Activated CD8-positive, alpha-beta memory T cell treated with anti-CD3 and anti-CD28 coated beads for 48 hours (primary cell): ENCODE measurements at places on chromosomes 1 and 21.

DNA sequence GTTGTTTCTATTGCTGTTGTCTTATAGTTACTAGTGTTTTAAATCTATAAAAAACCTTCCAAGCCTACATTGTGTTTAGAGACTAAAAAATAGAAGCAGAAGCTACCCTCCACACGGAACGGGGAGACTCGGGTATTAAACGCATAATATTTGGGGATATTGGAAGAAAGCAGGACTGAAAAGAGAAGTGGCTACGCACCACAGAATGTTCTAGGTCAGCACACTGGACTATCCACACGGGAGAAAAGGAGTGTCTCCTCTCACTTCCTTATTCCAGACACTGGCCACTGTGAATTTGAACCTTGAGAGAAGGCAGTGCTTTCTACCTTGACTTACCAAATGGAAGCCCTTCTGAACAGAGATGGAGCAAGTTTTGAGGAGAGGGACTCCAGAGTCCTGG is 1.0 kb upstream of the OR10J4 start:
- no peak for DNase-seq

GRCh38 chr1:89721351-89721750 is 88.4 kb downstream of the LRRC8C start:
- no peak for DNase-seq

DNA sequence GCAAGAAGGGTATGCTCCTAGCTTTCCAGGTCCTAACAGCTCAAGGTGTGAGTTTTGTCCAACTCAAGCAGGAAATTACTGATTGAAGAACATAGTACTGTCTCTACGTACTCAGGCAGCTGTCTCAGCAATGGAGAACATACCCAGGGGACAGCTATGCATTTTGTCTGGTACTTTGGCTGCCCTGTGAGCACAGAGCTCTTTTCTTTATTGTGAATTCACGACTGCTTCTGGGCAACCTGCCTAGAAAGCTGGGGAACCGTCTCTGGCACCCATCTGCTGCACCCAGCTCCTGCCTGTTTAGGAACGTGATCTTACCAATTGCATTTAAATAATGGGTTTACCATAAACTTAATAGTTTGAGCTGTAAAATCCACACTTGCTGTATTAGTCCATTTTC is 258.1 kb downstream of the HHAT start:
- no peak for DNase-seq

- no peak for DNase-seq
Observed at GRCh38 chr1:106975944-106976343, 80.5 kb upstream of the PRMT6 start.

DNA sequence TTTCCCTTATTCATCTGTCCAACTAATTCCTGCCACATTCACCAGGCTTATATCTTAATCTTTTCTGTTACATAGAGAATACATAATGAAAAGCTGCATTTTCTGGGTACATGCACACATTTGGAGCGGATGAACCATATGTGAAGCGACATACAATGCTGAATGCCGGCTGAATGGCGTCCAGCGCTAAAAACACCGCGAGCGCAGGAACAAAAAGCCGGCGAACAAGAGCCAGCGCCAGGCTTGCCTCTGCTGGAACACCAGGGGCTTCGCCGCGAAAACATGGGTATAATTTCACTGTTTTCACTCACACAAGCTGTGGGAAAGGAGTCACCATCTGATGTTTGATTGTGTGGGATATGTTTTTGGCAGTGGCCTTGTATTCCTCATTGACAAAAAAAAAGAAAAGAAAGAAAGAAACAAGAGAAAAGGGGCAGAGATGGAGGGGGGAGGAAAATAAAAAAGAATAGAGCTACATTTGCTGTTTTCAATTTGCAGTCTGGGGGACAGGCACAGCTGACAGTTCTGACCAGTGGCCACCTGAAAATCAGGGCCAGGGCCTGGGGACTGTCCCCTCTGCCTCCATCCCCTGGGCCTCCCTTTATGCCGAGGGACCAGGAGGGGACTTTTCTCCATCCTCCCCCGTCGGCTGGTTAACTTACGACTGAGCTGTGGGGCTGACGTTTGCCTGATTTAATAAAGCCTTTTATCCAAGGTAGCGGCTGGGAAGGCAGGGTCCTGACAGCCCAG is 70.2 kb upstream of the OLIG2 start:
- DNase-seq: no peak

GRCh38 chr1:200971955-200972711 is 51.4 kb downstream of the KIF21B start:
- no peak for DNase-seq

DNA sequence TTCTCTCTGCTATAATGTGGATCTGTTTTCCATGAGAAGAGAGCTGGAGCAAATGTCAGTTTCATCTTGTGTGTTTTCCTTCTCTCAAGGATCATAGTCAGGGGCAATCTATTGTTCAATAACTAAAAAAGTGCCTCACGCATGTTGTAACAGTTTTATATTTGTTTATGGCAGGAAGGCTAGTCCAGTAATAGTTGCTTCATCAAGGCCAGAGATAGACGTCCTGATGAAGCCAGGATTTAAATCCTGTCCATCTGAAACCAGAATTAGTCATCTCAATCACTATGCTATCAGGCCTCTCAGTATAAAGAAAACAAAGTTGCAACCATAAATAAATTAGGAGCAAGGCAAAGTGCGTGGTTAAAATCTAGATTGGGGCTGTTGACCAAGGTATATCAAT is 30.2 kb upstream of the DUSP10 start:
- no peak for DNase-seq

DNA sequence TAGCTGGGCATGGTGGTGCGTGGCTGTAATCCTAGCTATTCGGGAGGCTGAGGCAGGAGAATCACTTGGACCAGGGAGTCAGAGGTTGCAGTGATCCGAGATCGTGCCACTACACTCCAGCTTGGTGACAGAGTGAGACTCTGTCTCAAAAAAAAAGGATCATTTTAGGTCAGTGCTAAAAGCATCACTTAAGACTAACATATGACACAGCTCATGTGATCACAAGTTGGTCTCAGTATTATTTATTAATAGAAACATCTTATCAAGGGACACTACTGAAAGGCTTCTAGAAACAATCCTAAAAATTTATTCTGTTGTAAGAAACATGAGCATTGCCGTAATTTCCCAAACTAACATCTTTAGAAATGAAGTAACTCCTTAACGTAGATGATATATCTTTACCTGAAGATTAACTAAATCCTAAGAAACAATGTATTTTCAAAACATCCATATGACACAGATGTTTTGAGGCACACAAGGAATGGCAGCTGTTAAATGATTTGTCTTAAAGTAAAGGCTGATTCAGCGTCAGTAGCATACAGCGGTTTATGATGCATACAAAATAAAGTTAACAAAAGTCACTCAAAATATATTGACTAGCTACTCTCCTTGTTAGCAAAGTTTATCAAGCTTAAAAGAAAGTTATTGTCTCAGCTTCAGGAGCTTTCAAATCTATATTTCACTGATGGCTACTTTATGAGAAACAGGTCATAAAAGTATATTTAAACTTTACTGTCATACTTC is 2.6 kb downstream of the NIBAN1 start:
- no peak for DNase-seq

DNA sequence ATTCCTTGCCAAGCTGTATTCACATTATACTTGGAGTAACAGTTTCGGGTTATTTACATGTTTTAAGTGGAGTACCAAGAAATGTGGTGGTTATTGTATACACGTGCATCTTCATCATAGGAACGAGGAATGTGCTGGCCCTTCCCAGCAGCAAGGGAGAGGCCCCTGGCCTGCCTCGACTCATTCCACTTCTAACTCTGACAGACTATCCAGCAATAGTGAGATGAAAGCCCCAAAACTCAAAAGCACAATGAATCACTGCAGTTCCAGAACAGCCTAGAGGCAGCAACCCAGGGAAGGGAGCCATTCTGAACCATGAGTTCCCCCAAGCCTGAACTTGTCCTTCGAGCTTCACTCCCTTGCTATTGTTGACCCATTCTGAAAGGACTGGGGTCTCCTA is 23.1 kb downstream of the FAM89A start:
- DNase-seq: no peak

- DNase-seq: no peak
Observed at GRCh38 chr1:201877877-201878401, 10.8 kb upstream of the SHISA4 start.

DNA sequence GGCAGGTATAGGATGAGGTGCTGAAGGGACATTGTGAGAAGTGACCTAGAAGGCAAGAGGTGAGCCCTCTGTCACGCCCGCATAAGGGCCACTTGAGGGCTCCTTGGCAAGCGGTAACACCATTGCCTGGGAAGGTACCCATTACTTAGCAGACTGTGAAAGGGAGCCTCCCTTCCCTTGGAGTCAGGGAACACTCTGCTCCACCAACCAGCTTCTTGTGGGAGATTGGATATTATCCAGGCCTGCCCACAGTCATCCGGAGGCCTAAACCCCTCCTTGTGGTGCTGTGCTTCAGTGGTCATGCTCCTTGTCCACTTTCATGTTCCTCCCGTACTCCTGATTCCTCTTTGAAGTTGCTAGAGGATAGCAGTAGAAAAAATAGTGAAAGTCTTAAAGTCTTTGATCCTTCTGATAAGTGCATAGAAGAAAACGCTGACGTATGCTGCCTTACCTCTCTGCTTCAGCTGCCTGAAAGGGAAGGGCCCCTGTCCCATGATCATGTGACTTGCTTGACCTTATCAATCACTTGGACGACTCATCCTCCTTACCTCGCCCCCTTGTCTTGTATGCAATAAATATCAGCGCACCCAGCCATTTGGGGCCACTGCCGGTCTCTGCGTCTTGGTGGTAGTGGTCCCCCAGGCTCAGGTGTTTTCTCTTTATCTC is 16.0 kb downstream of the RBBP4 start:
- no peak for DNase-seq

DNA sequence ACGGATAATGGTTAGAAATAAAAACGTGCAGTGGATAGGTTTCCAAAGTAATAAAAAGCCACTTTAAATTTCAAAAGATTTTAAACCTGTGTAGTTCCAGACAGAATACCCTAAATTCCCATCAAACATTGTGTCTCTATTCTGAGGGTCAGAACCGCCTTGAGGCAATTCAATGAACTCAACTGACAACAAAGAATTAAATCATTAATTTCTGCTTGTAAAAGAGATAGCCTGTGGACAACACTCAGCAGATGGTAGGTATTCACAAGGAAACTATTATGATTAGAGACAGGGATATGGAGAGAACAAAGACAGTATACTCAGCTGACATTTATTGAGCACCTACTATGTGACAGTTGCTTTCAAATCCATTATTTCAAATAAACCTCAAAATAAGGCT is 35.1 kb upstream of the JUN start:
- no peak for DNase-seq

DNA sequence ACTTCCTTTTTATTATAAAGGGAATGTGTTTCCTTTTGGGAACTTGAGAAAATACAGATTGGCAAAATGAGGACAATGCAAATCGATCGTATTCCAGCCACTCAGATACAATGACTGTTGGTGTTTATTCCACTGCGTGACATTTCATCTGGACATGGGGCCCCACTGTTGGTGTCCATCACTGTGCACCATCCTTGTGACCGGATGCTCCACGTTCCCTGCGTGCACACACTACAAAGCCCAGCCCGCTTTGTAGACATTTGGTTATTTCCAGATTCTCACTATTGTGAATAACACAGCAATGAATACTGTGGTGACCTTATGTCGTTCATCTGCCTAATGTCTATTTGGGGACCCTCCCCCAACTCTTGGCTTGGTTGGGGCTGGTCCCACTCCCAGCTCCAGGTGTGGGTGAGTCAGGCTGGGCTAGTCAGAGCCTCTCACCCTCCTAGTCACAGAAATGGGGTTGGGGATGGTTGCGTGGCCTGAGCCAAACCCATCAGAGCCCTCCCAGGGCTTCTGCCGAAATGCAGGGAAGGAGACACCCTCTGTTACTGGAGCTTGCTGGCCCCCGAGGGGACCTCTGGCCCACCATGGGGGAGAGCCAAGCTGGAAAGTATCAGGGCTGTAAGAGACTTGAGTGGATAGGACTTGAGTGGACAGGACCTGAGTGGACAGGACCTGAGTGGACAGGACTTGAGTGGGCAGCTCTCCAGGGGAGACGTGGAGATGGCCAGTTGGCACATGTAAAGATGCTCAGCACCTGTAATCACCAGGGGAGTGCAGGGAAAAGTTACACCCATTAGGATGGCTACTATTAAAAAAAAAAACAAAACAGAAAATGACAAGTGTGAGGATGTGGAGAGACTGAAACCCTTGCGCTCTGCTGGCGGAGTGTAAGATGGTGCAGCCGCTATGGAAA is 57.1 kb upstream of the ADARB1 start:
- DNase-seq: no peak
